ENCODE measurements at places on chromosomes 5 and 9. TPM values are rescaled to one million over a fixed set of nuclear protein-coding genes. Genes with fewer than 3 reads are reported as not detected.

DNA sequence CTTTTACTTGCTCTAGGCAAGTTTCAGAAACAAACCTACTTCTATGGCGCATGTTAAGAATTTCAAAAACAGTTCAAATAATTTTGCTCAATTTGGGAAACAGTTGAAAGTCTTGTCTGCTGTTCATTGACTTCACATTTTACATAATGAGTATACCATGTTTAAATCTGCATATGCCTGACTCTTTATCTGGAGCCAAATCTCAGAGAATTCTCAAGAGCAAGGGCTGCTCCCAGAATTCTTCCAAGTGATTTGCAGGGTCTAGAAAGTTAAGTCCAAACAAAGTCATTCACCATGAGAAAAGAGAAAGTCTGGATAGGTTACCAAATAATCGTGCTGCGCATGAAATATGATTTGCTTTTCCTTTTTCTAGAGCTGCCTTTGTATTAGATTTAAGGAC is 160.2 kb downstream of the CHSY3 start:
- H3K4me1 ChIP-seq = no peaks in the 10 kb centered on the region
- no peak overlapping the region for H3K4me3 ChIP-seq
- H3K27me3 ChIP-seq = no peaks in the 10 kb centered on the region
- no peaks in the 10 kb centered on the region for H3K36me3 ChIP-seq
- H3K27ac ChIP-seq = no peak overlapping the region
- no peak for DNase-seq

DNA sequence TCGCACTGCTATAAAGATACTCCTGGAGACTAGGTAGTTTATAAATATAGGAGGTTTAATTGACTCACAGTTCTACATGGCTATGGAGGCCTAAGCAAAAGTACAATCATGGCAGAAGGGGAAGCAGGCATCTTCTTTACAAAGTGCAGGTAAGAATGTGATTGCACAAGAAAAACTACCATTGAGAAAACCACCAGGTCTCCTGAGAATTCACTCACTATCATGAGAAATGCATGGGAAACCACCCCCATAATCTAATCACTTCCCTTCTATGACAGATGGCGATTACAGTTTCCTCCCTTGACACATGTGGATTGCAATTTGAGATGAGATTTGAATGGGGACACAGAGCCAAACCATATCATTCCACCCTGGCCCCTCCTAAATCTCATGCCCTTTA is 121.2 kb upstream of the ST8SIA4 start:
- no peak for DNase-seq
- H3K4me1 ChIP-seq = peaks cover 13% of the 10 kb centered on the region
- no peaks in the 10 kb centered on the region for H3K36me3 ChIP-seq
- no peak overlapping the region for H3K27ac ChIP-seq
- peaks cover under 1% of the 10 kb centered on the region for H3K27me3 ChIP-seq

GRCh38 chr5:67431191-67431590 is 234.6 kb upstream of the CD180 start:
- no peak overlapping the region for H3K4me3 ChIP-seq
- no peak overlapping the region for H3K27ac ChIP-seq
- H3K4me1 ChIP-seq = no peaks in the 10 kb centered on the region
- no peaks in the 10 kb centered on the region for H3K27me3 ChIP-seq
- no peak for DNase-seq

- no peak for DNase-seq
- peaks cover 2% of the 10 kb centered on the region for H3K27me3 ChIP-seq
- peaks cover 74% of the 10 kb centered on the region for H3K4me1 ChIP-seq
- H3K4me3 ChIP-seq = peak overlapping the region; percentile 97
Measured at GRCh38 chr9:34989946-34990635, 546 bp downstream of the DNAJB5 start.

GRCh38 chr5:147686421-147686820 is 96.1 kb downstream of the JAKMIP2 start:
- H3K27me3 ChIP-seq = no peaks in the 10 kb centered on the region
- no peaks in the 10 kb centered on the region for H3K36me3 ChIP-seq
- H3K4me1 ChIP-seq = no peaks in the 10 kb centered on the region
- H3K4me3 ChIP-seq = no peak overlapping the region
- no peak overlapping the region for H3K27ac ChIP-seq

DNA sequence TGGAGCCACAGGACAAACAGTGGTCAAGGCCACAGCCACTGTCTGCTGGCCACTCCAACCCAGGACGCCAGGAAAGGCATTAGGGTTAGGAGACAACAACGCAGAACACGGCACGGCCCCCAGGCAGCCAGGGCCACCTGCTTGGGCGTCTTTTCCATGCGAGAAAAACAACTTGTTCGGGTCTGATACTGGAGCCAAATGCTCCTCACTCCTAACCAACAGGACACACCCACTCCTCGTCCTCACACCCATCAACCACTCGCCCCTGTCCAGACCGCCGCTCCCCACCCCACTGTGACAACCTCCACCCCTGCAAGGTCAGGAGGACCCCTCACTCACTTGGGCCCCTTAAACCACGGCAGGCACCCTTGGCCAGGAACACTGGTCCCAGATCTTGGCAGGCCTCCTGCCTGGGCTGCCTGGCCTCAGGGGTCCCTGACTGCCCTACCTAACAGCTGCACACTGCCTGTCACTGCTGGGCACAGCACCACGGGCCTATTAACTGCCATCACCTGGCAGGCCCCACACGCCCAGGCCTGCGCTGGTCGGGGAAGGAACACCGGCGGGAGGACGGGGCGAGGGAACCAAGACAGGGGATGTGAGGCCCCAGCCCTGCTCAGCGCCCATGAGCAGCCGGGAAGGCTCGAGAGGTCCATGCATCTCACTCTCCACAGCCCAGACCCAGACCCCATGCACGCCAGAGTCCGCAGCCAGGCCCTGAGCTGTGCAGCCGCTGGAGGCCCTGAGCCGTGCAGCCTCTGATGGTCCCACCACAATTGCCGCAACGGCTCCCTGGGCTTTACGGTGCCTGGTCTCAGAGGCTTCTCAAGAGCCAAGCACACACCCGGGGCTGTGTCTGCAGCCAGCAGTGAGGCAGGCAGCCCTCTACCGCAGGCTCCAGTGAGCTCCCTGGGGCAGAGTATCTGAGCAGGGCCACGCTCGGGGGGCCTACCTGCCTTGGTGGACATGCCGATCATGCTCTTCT is 13.8 kb downstream of the CLPTM1L start:
- no peak overlapping the region for H3K4me3 ChIP-seq
- DNase-seq = no peak
- H3K27ac ChIP-seq = no peak overlapping the region
- no peaks in the 10 kb centered on the region for H3K27me3 ChIP-seq

DNA sequence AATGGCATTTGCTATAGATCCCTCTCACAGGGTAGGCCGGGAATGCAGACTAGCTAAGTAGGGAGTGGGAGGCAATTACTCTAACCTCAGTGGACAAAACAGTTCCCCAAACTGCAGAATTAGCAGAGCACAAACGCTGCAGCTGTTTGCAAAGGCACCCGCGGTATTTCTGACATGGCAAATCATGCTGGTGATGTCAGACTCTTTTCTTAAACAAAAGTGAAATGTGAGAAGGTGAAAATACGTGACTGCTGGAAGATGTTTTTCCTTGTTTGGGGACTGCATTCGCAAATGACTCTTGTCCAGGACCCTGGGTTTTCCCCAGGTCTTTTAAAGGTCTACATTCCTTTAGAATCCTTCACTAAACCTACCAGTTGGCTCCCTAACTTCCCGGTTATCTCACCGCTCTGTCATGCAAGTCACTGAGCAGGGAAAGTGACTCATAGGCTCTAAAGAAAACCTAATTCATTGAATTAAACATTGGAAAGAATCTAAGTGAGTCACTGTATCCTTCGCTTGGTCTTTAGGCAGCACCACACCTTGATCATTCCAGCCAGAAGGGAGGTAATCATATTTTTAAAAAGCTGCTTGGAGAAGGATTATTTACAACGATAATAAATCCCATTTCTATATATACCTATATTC is 91.5 kb upstream of the DNAH5 start:
- no peak overlapping the region for H3K27ac ChIP-seq
- no peak for DNase-seq
- H3K36me3 ChIP-seq = no peaks in the 10 kb centered on the region

DNA sequence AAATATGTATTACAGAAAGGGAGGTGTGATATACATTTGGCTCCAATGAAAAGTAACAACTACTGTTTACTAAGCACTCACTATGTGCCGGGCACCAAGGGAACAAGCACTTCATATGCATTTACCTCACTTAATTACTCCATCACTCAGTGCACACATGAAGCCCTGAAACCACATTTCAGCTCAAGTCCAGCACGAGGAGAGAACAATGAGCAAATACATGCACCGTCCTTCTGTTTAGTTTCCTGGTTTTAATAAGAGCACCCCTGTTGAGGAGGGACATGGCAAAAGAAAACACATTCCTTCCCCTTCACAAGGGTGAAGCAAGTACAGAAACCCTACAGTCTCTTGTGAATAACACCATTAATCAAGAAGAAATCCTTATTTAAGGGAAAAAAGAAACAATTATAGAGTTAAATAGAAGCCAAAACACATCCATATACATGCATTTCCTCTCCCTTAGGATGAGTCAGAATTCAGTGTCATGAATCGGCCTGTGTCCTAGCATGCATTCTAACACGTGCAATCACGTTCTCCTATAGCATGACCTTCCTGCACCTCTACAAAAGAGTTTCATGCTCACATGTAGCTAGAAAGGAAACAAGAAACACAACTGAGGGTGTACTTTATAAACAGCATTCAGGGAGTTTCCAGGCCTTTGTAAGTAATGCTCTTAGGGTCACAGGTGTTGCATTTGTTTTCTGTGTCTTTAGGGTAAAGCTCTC is 411.6 kb downstream of the BNC2 start:
- H3K4me3 ChIP-seq = no peak overlapping the region
- no peak overlapping the region for H3K27ac ChIP-seq
- no peaks in the 10 kb centered on the region for H3K27me3 ChIP-seq
- no peaks in the 10 kb centered on the region for H3K4me1 ChIP-seq
- no peak for DNase-seq

GRCh38 chr9:22160221-22160620 is 151.1 kb upstream of the CDKN2B start:
- no peaks in the 10 kb centered on the region for H3K27me3 ChIP-seq
- DNase-seq = no peak
- no peak overlapping the region for H3K27ac ChIP-seq
- H3K4me1 ChIP-seq = peaks cover 30% of the 10 kb centered on the region
- no peak overlapping the region for H3K4me3 ChIP-seq

- H3K27me3 ChIP-seq = peaks cover 17% of the 10 kb centered on the region
- peaks cover 14% of the 10 kb centered on the region for H3K4me1 ChIP-seq
- H3K36me3 ChIP-seq = no peaks in the 10 kb centered on the region
- DNase-seq = no peak
Measured at GRCh38 chr9:12771891-12772290, 2.9 kb upstream of the LURAP1L start.

GRCh38 chr5:135059000-135059923 is 25.2 kb upstream of the PITX1 start:
- H3K27ac ChIP-seq = no peak overlapping the region
- no peak for DNase-seq
- H3K4me1 ChIP-seq = peaks cover 3% of the 10 kb centered on the region

DNA sequence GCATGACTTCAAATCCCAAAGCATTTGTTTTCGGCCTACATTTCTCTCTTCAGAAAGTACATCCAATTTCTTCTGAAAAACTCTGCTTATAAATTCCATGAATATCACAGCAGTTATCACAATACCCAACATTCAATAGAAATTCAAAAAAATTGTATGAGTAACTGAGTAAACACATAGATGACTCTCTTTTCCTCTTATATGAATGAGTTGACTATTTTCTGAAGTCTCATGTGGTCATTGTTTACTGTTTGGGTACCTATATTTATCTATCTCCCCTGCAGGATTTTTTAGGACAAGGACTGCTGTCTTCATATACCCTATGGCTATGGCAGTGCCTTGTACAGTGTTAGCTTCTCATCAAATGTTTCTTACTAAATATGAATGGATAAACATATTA is 157.1 kb downstream of the HTR1A start:
- H3K4me3 ChIP-seq = no peak overlapping the region
- no peak overlapping the region for H3K27ac ChIP-seq
- H3K4me1 ChIP-seq = no peaks in the 10 kb centered on the region
- DNase-seq = no peak
- no peaks in the 10 kb centered on the region for H3K27me3 ChIP-seq

GRCh38 chr5:169637549-169638121 is 560 bp downstream of the DOCK2 start:
- H3K4me3 ChIP-seq = peak overlapping the region; percentile 90
- H3K4me1 ChIP-seq = peaks cover 58% of the 10 kb centered on the region
- no peaks in the 10 kb centered on the region for H3K27me3 ChIP-seq
- DNase-seq = peak; percentile 44

DNA sequence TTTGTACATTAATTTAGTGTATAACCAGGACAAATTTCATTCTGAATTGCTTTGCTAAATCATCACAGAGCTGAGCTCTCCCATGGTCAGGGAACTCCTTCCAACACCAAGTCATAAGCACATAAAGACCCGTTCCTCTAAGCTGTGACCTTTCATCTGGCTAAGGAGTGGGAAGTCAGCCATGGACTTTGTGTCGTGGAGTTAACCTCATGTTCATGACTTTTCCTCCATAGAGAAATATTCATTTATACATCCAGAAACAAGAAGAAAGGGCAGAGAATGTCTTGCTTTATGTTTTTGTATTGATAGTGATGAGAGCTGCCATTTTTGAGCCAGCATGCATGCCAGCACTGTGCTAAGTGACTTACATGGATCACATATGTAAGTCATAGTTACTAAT is 97.5 kb downstream of the INIP start:
- peaks cover 4% of the 10 kb centered on the region for H3K36me3 ChIP-seq
- no peak overlapping the region for H3K4me3 ChIP-seq
- H3K27ac ChIP-seq = no peak overlapping the region
- H3K4me1 ChIP-seq = peaks cover 6% of the 10 kb centered on the region
- no peaks in the 10 kb centered on the region for H3K27me3 ChIP-seq
- DNase-seq = no peak

- DNase-seq = no peak
- H3K36me3 ChIP-seq = no peaks in the 10 kb centered on the region
- peaks cover 5% of the 10 kb centered on the region for H3K27me3 ChIP-seq
- H3K4me1 ChIP-seq = peaks cover 8% of the 10 kb centered on the region
- no peak overlapping the region for H3K4me3 ChIP-seq
Measured at GRCh38 chr5:148729182-148729581, 74.9 kb upstream of the HTR4 start.

KCNV2 gene
- total RNA-seq = not detected

ANGPTL2 gene
- total RNA-seq = not detected

SLC27A6 gene
- total RNA-seq = not detected

NTNG2 gene
- total RNA-seq = 2.1 TPM

PLK2 gene
- 10.9 TPM for total RNA-seq

GRM6 gene
- not detected for total RNA-seq

IFNE gene
- not detected for total RNA-seq

Data from activated B cell treated with CpG ODN at 0.5 μM for 24 hours (primary cell).